ENCODE measurements at places on chromosomes 2 and 18.
A peak's percentile ranks its signal among the peaks of the same experiment; 100 is the strongest.

DNA sequence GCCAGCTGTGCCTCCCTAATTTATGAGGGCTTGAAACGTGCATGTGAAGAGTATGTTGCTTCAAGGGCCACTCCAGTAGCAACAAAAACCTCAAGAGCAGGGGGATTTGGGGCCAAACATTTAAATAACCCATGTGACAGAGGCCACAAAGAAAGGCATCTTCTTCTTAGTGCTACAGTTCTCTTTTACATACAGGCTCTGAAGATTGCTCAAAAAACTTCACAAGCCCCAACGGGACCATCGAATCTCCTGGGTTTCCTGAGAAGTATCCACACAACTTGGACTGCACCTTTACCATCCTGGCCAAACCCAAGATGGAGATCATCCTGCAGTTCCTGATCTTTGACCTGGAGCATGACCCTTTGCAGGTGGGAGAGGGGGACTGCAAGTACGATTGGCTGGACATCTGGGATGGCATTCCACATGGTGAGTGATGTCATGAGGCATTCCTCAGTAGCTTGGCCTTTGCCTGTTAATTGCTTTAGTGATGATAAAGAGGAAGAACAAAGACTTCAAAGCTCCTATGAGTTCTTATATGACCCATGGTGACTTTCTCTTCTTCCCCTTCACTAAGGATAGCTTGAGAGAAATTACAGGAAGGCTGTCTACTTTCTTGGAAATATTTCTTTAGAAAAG lies 40.1 kb downstream of the NRP2 start:
- no peak for DNase-seq

- no peak for DNase-seq
These were observed 46.5 kb downstream of the PLEK start for GRCh38 chr2:68411397-68412126.

DNA sequence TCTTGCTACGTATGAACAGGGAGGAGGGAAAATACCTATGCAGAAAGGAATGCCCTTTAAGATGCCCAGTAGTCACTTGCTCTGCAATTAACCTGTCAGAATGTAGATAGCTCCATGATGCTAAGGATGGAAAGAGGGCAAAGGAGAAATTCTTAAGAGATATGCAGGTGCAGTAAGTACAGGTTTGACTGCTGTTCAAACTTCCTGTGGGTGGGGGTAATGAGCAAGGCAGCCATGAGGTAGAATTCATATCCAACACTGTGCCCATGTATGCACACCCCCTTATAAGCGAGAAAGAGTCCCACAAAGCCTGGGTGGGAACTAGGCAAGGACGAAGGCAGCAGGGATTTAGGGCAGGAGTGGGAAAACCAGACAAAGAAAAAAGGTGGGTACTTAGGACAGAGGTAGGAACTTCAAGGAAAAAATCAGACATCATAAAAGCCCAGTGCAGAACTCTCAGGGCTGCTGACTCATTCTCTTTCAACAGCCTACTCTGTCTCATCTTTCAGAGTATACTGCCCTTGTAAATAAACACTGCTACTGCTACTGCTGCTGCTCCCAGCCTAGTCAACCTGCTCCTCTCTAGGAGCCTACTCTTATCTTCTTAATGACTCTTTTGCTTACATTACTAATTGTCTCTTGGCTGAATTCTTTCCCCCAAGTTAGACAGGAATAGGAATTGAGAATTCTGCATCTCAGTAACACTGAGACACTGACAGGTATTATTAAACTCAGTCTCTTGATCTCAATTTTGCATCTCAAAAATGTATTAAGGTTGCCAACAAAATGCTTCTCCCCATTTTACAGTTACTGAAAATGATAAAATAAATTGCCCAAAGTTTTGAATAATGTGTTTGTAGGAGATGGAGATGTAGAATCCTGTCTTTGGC lies 189.0 kb downstream of the PTH2R start:
- peak; percentile 1 for DNase-seq

- no peak for DNase-seq
These were observed 506.7 kb downstream of the NUP35 start for GRCh38 chr2:183630964-183631363.

DNA sequence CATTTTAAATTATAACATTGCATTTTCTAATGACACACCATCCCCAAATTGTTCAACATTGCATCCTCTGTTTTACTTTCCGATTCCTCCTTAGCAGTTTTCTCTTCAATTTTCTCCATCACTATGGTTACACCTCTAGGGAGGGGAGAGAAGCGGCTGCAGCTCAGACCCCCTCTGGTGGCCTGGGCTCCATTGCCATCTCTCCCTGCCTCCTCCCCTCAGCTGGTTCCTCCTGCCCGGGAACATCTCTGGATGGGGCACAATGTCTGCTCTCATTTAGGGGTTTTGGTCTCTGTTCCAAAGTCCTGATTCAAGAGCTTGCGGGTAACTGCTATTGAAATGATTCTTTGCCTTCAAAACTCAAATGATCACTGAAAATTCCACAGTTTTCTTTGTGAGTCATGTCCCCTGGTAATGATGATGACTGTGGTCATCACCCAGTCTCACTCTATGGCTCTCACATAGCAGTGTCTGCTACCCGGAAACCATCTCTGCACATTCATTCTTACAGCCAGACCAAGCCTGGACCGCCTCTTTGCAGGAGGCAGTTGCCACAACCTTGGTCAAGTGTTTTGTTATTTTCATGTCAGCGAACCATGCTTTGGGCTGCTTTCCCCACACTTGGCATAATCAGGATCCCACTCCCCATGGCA lies 263.9 kb downstream of the ALPK2 start:
- peak; percentile 82 for DNase-seq

All from fibroblast of mammary gland (primary cell).